A375 (cell line): ENCODE measurements at places on chromosomes 4 and X. TPM values are rescaled to one million over a fixed set of nuclear protein-coding genes. Genes with fewer than 3 reads are reported as not detected.

The MAMLD1 gene
- total RNA-seq: 0.26 and 0.40 TPM in 2 replicates

The VGLL1 gene
- not detected in 2 replicates for total RNA-seq

The MND1 gene
- total RNA-seq: 22.7 and 33.2 TPM in 2 replicates

The GAGE12F gene
- not detected in 2 replicates for total RNA-seq

The GRSF1 gene
- total RNA-seq: 49.3 and 57.9 TPM in 2 replicates

The SUPT20HL1 gene
- not detected in 2 replicates for total RNA-seq

The CSAG1 gene
- 60.4 and 67.0 TPM in 2 replicates for total RNA-seq

The UGT2B15 gene
- not detected in 2 replicates for total RNA-seq

The POF1B gene
- 0.05 TPM in 1 of 2 replicates, not detected in the other for total RNA-seq

The PRDM8 gene
- total RNA-seq: 0.72 and 2.0 TPM in 2 replicates

The BMP2K gene
- 5.8 and 8.7 TPM in 2 replicates for total RNA-seq

The SYN1 gene
- total RNA-seq: 0.13 and 0.15 TPM in 2 replicates

The FAM184B gene
- total RNA-seq: 0.23 and 0.27 TPM in 2 replicates

The SLC9A6 gene
- 5.2 and 6.3 TPM in 2 replicates for total RNA-seq

The KLHL13 gene
- 0.94 and 0.96 TPM in 2 replicates for total RNA-seq

The ZNF718 gene
- total RNA-seq: 1.6 and 2.3 TPM in 2 replicates

The DCAF8L2 gene
- 0.05 TPM in 1 of 2 replicates, not detected in the other for total RNA-seq

The FGG gene
- not detected in 2 replicates for total RNA-seq

The PDLIM3 gene
- 17.0 and 25.9 TPM in 2 replicates for total RNA-seq

The UGT2B10 gene
- total RNA-seq: not detected in 2 replicates

The SCML1 gene
- total RNA-seq: 7.7 and 8.6 TPM in 2 replicates
